ENCODE measurements at places on chromosomes 6 and 20.

GRCh38 chr20:19976595-19977372 is 40.4 kb upstream of the NAA20 start:
- peak; percentile 92 for DNase-seq

DNA sequence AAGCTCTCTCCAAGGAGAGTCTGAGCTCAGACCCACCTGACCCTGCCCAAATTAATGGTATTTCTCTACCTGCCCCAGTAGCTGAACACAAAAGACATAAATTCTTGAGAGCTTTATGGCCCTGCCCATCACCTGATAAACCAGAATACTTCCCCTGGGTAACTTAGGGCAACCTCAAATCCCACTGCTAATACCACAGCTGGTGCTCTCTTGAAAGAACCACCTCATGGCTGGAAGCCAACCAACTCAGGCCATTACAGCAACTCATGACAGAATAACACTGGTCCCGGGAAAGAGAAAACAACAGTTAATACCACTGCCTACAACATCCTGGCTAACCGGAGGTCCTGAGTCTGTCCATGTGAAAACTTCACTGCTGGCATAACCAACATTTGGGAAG is 328.6 kb downstream of the NKAIN2 start:
- DNase-seq = no peak

GRCh38 chr6:118451839-118452238 is 96.3 kb upstream of the PLN start:
- no peak for DNase-seq

DNA sequence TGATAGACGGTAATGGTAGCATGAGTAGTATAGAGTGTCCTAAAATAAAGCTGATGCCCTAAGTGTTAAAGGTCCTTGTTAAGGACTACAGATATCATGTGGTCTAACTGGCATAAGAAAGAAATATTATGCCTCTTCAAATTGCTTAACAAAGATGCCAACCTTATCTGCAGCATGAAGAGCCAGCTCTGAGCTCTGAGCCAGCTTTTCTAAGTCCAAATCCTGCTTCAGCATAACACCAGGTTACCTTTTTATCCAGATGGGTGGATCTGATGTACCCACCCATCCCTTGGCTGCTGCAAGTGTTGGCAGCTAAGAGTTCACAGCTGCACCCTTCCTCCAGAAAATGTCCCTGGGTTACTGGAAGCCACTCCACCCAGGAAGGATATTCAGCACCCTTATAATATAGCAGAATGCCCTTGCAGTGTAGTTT is 83.8 kb downstream of the TENT5A start:
- no peak for DNase-seq

- no peak for DNase-seq
These were observed 6.5 kb upstream of the SLC22A16 start for GRCh38 chr6:110482774-110483400.

DNA sequence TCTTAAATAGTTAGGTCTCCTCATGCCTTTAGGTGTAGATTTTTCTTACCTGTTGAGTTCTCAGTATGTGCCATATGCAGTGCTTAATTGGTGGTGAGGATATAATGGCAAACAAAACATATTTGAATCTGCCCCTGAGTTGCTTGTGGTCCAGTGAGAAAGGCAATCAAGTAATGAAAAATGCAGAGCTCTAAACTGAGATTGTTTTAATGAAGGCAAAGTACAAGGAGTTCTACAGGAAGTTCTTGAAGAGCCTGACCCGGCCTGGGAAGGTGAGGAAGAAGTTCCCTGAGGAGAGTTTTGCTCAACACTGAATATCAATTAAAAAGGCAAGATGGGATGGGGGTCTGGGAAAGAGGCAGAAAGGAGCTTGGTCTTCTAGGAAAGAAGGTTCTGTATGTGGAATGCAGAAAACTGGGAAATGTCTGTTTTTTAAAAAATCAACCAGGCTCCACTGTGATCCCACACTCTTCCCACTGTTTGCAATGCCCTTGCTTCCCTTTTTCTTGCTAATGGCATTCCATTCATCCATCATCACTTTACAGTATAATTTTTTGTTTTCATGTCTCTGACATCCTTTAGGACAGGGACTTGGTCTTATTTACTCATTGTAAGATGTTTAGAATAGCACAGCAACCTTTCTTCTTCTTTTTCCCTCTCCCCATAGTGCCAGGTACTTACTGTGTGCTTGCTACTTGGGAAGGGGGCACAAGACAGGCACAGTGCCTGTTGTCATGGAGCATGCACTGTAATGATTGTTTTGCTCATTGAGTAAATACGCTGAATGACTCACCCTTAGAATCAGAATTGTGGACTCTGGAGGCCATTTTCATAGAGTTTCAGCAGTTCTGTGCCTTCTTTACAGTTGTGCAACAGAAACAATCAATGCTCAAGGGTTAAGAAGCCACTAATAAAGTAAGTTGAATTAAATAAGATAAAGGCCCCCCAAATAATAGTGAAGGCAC is 64.3 kb downstream of the ANKS1A start:
- no peak for DNase-seq
